ENCODE measurements at places on chromosomes 1 and 21.

DNA sequence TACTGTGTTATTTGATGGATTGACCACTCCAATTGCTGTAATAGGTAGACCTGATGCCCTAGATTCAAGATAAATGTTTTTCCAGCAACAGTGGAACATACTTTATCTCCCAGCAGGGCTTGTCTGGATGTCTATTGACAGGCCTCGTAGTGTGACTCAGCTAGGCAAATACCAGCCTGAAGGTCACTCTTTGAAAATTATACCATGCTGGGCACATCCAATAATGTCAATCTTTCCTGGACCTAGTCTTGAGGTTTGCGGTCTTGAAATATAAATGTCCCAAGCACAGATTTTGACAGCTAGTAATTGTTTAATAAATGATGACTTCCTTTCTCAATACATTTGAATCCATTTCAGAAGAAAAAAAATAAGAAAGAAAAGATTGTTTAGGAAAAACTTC lies 1138.0 kb upstream of the TMPRSS15 start:
- DNase-seq = no peak

DNA sequence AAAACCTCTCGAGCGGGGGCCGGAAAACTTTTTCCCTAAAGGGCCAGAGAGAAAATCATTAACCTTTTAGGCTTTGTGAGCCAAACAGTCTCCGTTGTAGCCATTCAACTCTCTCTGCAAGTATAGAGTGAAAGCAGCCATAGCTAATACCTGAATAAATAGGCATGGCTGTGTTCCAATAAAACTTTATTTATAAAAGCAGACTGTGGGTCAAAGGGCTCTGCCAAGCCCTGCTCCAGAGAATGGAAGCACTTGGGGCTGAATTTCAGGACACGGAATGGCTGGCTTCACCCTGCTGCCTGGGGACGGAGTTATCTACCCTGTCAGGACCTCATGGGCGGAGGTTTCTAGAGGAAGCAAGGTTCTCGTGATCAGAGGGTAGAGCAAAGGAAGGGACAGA lies 92.7 kb downstream of the CASZ1 start:
- DNase-seq = no peak

GRCh38 chr21:43712268-43712942 lies 6.5 kb upstream of the PDXK start:
- DNase-seq = no peak

DNA sequence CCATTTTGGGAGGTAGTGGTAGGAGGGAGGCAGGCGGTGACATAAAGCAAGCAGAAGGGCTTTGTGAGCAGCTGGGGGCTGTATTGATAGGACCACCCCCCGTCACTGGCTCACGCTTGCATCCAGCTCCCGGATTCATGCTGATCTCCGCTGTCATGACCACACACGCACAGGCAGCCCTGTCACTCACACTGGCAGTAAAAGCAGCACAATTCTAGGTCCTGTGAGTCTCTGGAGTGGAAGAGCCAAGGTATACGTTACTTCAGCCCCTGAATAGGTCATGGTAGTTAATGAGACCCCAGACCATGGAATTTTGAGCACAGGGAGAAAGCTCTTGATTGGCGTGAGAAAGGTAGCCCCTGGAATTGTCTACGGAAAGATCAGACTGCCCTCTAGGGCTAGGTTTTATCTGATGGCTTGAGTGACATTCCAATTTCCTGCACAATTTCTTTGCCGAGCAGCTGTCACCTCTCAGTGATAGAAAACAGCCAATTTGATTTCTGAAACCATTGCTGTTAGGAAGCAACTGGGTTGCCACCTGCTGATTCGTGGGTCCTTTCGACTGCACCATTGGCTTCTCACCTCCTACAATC lies 5.4 kb downstream of the OR2B11 start:
- DNase-seq = no peak

- DNase-seq = no peak
Observed at GRCh38 chr1:204634260-204634910, 51.2 kb downstream of the LRRN2 start.

DNA sequence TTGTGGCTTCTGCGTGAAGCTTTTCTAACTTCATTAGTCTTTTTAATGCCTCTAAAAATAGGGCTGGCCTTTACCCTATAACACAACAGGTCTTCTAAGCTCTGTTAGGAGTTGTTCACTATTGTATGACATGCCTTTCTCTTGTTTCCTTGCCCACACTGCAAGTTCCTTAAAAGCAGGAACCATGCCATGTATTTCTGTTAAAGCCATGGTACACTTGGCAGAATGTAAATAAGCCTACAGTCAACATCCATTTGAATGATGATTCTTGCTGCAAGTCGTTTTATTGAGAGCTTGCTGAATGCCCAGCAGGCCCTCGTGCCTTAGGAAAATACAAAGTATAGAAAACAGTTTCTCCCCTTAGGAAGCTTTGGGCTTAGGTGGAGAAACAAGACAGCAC lies 214.6 kb downstream of the DUSP10 start:
- no peak for DNase-seq

DNA sequence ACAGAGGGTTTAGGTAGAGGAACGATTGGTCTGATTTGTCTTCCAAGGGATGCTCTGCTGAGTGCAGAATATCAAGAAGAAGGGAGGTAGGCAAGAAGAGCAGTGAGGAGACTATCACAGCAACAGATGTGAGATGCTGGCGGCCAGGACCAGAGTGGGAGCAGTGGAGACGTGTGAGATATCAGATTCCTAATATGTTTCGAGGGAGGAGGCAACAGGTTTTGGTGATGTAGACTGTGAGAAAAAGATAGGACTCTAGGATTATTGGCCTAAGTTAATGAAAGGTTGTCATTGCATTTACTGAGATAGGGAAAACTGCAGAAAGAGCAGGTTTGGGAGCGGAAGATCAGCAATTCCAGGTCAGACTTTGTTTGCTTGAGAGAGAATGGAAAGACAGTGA lies 182.9 kb downstream of the FMN2 start:
- DNase-seq = no peak

DNA sequence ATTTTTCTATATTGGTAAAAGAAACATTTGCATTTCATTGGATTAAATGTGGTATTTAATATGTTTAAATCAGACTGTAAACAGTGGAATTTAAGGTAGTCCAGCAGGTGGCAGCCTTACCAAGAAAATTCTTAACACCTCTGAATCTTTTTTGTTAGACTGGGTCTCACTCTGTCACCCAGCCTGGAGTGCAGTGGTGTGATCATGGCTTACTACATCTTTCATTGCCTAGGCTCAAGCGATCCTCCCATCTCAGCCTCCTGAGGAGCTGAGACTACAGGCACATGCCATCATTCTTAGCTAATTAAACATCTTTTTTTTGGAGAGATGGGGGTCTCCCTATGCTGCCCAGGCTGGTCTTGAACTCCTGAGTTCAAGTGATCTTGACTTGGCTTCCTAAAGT lies 98.8 kb downstream of the RABGAP1L start:
- DNase-seq = peak; percentile 34

- DNase-seq = no peak
Observed at GRCh38 chr1:3729594-3730542, 22.4 kb upstream of the CCDC27 start.
